ENCODE measurements at places on chromosomes 6 and 20. TPM values are rescaled to one million over a fixed set of nuclear protein-coding genes. Genes with fewer than 3 reads are reported as not detected.

DNA sequence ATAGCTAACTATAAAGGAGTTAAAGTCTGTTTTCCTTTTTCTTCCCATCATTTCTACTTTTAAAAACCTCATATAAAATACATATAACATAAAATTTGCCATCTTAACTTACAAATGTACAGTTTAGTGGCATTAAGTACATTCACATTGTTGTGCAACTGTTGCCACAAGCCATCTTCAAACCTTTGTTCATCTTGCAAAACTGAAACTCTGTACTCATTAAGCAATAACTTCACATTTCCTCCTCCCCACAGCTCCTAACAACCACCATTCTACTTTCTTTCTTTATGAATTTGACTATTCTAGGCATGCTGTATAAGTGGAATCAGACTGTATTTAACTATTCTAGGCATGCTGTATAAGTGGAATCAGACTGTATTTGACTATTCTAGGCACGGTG, 4.5 kb downstream of the CCDC170 start:
- no peak for DNase-seq

SSTR4 gene
- total RNA-seq = not detected

DNA sequence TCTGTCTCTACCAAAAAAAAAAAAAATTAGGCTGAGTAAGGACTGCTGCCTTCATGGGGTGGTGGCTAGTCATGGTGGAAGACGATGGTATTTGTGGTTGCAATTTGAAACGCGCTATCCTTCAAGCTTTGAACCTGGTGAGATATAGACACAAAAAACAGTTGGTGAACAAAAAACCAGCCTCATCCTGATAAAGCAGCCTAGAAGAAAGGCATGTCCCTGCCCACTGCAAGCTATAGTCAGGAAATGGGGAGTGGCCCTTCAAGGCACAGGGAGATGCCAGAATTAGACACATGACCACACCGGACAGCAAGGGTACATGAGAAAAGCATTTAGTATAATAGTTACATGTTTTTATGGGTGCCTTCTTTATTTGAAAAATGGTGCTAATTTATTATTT, 193.6 kb downstream of the NFATC2 start:
- DNase-seq = no peak

DNA sequence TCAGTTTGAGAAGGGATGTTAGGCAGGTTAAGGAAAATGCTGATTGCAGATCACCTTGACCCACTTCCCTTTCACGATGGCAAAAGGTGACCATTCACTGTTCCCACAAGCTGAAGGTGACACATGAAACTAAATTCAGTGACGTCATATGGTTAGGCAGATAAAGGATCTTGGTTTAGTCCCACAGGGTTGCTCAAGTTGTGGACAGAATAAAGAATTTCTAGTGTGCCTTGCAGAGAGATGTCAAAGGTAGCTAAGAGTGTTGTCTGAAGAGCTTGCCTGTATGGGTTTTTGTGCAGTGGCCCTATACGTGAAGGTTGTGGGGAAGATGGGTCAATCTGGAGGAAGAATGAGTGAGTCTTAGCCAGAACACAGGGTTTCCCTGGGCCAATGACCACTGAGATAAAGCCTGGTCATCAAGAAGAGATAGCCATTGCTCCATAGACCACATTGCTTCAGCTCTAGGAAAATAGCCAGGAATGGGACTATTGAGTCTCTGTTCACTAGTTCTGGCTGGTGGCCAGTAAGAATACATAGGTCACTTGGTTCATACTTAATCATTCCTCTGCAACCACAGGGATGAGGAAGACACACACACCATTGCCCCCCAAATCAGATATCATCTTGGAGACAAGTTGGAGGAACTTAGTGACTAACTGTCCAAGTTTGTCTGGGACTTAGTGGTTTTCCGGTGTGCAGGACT, 148.5 kb upstream of the ATXN1 start:
- no peak for DNase-seq

SHLD1 gene
- 13.9 TPM for total RNA-seq

- DNase-seq = no peak
Measured at GRCh38 chr6:56760842-56761241, 118.2 kb upstream of the DST start.

DNA sequence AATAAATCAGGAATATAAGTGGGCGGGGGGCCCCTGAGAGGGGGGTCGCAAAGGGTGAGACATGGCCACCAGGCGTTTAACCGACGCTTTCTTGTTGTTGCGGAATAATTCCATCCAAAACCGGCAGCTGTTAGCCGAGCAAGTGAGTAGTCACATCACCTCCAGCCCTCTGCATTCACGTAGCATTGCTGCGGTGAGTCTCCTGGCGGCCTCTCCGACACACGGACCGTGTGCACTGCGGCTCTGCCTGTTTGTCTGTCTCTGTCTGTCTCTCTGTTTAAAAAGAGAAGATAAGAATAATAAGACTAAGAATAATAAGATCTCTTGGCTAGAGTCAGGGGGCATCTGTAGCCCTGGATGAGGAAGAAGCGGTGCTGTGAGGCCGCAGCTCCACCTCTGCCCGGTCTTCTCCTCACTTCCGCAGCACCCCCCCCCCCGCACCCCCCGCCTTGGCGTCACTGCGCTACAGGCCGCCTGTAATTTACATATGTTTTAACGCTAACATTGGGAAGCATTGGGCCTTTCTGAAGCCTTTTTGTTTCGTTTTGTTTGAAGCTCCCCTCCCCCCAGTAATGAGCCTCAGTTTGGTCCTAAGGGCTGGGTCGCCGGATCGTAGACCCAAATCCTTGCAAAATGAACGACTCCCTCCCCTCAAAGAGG, 993 bp downstream of the STX16 start:
- peak; percentile 55 for DNase-seq

DNA sequence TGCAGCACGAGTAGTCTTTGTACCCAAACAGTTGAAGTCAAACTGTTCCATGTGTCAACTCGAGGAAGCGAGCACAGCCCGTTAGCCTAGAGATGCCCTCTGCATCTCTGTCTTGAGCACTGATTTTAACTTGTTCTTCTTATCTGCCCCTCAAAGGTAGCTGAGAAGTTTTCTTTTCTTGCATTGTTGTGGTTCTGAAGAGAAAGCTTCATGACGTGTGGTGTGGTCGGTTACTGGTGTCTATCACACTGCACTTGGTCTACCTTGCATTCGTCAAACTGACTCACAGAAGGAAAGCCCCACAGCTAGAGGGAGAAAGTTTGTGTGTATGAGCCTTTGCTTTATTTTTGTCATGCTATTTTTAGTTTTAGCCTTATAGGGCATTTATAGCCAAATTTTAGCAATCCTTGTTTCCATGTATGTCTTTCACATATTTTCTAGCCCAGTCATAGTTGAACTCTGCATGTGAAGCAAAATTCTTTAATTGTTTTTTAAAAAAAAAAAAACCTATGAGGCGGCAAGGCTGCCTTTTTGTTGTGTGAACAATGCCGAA, 115.1 kb downstream of the JAG1 start:
- DNase-seq = no peak

Measured in ureter (tissue), 1 donor.